Colonic mucosa (tissue), 4 donors: ENCODE measurements at places on chromosomes 5 and 9. TPM values are rescaled to one million over a fixed set of nuclear protein-coding genes. Genes with fewer than 3 reads are reported as not detected.

GRCh38 chr5:115531787-115532367 lies 12.7 kb downstream of the FEM1C start:
- H3K4me3 ChIP-seq = no peak overlapping the region
- no peaks in the 10 kb centered on the region for H3K27me3 ChIP-seq
- DNase-seq = no peak
- H3K27ac ChIP-seq = peak overlapping the region; percentile 30
- H3K36me3 ChIP-seq = no peaks in the 10 kb centered on the region

- peak overlapping the region; percentile 50 for H3K4me3 ChIP-seq
- peaks cover 10% of the 10 kb centered on the region for H3K4me1 ChIP-seq
- H3K36me3 ChIP-seq = no peaks in the 10 kb centered on the region
- H3K27ac ChIP-seq = peak overlapping the region; percentile 95
- DNase-seq = peak; percentile 90
Observed at GRCh38 chr9:129482521-129483414, 138.1 kb downstream of the C9orf50 start.

- no peaks in the 10 kb centered on the region for H3K36me3 ChIP-seq
- H3K4me3 ChIP-seq = no peak overlapping the region
- no peaks in the 10 kb centered on the region for H3K27me3 ChIP-seq
- no peaks in the 10 kb centered on the region for H3K4me1 ChIP-seq
- DNase-seq = no peak
Observed at GRCh38 chr5:6118691-6119090, 259.7 kb downstream of the MED10 start.

DNA sequence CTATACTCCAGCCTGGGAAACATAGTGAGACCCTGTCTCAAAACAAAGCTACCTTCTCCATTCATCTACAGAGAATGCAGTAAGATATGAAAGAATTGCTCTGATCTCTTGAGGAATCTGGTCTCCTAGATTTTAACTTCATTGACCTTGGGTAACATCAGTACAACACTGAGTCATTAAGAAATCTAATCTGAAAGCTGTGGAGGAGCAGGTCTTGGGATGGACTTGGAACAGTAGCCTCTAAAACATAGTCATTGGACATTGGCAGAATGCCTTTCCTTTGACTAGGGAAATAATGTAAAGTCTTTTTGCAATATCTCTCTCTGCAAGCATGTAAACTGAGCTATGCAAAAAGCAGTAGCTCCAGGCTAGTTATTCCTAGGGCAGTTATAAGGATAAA lies 58.1 kb downstream of the KCNN2 start:
- H3K27ac ChIP-seq = no peak overlapping the region
- no peaks in the 10 kb centered on the region for H3K27me3 ChIP-seq
- no peaks in the 10 kb centered on the region for H3K4me1 ChIP-seq
- no peak overlapping the region for H3K4me3 ChIP-seq
- no peak for DNase-seq
- H3K36me3 ChIP-seq = no peaks in the 10 kb centered on the region

- no peak for DNase-seq
- no peaks in the 10 kb centered on the region for H3K4me1 ChIP-seq
- H3K4me3 ChIP-seq = no peak overlapping the region
- H3K27me3 ChIP-seq = no peaks in the 10 kb centered on the region
Observed at GRCh38 chr5:151144922-151145321, 12.7 kb downstream of the ANXA6 start.

The SLC36A1 gene
- 20.2 TPM for total RNA-seq

DNA sequence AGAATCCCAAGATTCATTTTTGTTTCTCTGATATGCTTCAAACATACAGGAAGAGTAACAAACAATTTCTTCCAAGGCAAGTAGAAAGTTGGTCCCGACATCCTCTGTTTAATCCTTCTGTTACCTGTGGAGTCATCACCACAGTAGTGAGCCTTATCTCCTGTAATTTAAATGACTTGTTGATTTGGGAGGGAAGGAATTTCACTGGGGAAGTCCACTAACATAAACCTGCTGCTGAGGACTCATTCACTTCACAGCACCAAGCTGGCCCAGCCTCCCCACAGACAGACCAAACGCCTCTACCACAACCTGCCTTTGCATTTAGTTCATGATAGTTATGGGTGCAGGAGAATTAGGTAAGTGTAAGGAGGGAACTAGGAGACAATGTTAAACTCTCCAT lies 63.2 kb downstream of the PRKACG start:
- H3K27me3 ChIP-seq = no peaks in the 10 kb centered on the region
- no peaks in the 10 kb centered on the region for H3K4me1 ChIP-seq
- no peak overlapping the region for H3K4me3 ChIP-seq
- H3K27ac ChIP-seq = no peak overlapping the region

The COL15A1 gene
- total RNA-seq = 6.0 TPM

GRCh38 chr5:57937501-57938173 lies 455.0 kb upstream of the ACTBL2 start:
- no peaks in the 10 kb centered on the region for H3K4me1 ChIP-seq
- H3K4me3 ChIP-seq = no peak overlapping the region
- H3K27ac ChIP-seq = no peak overlapping the region
- DNase-seq = no peak

- H3K27me3 ChIP-seq = no peaks in the 10 kb centered on the region
- no peaks in the 10 kb centered on the region for H3K4me1 ChIP-seq
- DNase-seq = no peak
- no peaks in the 10 kb centered on the region for H3K36me3 ChIP-seq
- no peak overlapping the region for H3K27ac ChIP-seq
Observed at GRCh38 chr9:123191680-123192079, 76.7 kb downstream of the STRBP start.

DNA sequence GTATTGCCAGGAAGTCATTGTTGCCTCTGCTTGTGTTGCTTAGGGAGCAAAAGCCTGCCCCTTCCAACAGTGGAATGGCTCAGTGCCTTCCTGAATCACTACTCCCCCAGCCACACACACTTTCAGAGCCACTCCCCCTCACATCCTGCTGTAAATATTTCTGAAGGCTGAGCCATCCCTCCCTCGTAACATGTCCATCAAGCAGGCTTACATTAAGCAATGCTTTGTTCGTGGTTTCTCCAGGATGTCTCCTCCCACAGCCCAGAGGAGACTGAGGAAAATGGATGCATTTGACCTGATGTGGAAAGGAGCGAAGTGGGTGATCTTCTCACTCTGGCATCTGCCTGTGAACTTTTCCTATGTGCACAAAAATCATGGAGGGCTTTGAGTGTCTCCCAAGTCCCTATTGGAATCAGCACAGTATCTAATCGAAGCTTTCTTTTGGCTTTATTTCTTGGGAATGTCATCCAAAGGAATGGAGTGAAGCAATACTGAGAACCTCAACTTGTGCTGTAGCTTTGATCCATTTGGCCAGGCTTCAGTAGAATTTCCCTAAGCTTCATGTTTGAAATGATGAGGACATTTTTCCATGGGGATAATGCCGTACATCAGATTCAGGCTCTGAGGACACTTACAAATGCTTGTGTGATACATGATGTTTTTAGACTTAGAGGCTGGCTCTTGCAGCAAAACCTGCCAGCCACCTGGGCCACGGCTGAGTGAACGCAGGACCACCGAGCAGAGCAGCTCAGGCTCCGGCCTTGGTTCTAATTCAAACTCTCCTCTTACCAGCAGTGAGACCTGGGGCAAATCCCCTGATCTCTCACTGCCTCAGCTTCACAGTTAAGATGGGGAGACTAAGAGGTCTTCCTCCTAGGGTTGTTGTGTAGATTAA lies 389.1 kb downstream of the ENC1 start:
- no peaks in the 10 kb centered on the region for H3K27me3 ChIP-seq
- peak; percentile 33 for DNase-seq
- no peaks in the 10 kb centered on the region for H3K36me3 ChIP-seq
- no peak overlapping the region for H3K4me3 ChIP-seq
- no peaks in the 10 kb centered on the region for H3K4me1 ChIP-seq

GRCh38 chr9:99210572-99210971 lies 11.2 kb downstream of the ALG2 start:
- no peaks in the 10 kb centered on the region for H3K4me1 ChIP-seq
- H3K27me3 ChIP-seq = no peaks in the 10 kb centered on the region
- no peaks in the 10 kb centered on the region for H3K36me3 ChIP-seq
- H3K4me3 ChIP-seq = no peak overlapping the region
- no peak overlapping the region for H3K27ac ChIP-seq

DNA sequence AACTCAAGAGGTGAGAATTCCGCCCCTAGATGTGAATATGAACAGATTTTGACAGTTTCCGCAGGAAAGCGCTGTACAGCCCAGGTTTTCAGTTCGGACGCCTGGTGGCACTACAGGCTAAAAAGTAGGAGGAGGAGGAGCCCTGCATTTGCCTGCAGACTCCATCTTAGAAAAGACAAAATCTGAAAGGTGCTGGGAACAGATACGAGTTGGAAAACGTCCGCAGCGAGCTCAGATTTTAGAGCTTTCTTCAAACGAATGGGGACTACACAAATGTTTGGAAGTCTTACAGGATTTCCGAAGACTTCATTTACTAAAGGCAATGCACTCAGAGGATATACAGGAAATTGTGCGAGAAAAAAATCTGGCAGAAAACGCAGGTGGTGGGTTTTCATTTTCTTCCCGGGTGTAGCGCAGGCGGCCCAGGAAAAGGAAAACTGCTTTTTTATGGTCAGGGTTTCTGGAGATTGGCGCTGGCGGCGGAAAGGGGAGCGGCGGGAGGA lies 9.9 kb upstream of the PCDHB2 start:
- no peak overlapping the region for H3K27ac ChIP-seq
- no peak for DNase-seq
- no peaks in the 10 kb centered on the region for H3K27me3 ChIP-seq
- H3K36me3 ChIP-seq = no peaks in the 10 kb centered on the region

- no peak for DNase-seq
- no peaks in the 10 kb centered on the region for H3K27me3 ChIP-seq
- no peaks in the 10 kb centered on the region for H3K36me3 ChIP-seq
- H3K4me1 ChIP-seq = no peaks in the 10 kb centered on the region
- no peak overlapping the region for H3K4me3 ChIP-seq
Observed at GRCh38 chr5:116564756-116565490, 9.7 kb downstream of the SEMA6A start.

- no peak overlapping the region for H3K4me3 ChIP-seq
Observed at GRCh38 chr9:36328798-36329411, 70.7 kb upstream of the GNE start.

The BTNL3 gene
- 38.0 TPM for total RNA-seq

The IL13 gene
- not detected for total RNA-seq

The PLAC8L1 gene
- not detected for total RNA-seq

- no peak overlapping the region for H3K27ac ChIP-seq
- no peaks in the 10 kb centered on the region for H3K36me3 ChIP-seq
- H3K27me3 ChIP-seq = no peaks in the 10 kb centered on the region
- no peak overlapping the region for H3K4me3 ChIP-seq
Observed at GRCh38 chr5:88895681-88896501, 12.9 kb upstream of the MEF2C start.

- no peaks in the 10 kb centered on the region for H3K27me3 ChIP-seq
- no peak overlapping the region for H3K27ac ChIP-seq
- peaks cover 3% of the 10 kb centered on the region for H3K4me1 ChIP-seq
- H3K36me3 ChIP-seq = no peaks in the 10 kb centered on the region
Observed at GRCh38 chr9:133050781-133051180, 11.0 kb upstream of the CEL start.

The NSUN2 gene
- 46.9 TPM for total RNA-seq

The SUSD3 gene
- total RNA-seq = 1.6 TPM

- H3K27me3 ChIP-seq = no peaks in the 10 kb centered on the region
- no peak overlapping the region for H3K4me3 ChIP-seq
- H3K4me1 ChIP-seq = no peaks in the 10 kb centered on the region
- DNase-seq = no peak
Observed at GRCh38 chr5:180034564-180034963, 37.0 kb downstream of the RNF130 start.

GRCh38 chr9:97703437-97704344 lies 6.6 kb upstream of the XPA start:
- no peaks in the 10 kb centered on the region for H3K36me3 ChIP-seq
- H3K27ac ChIP-seq = no peak overlapping the region
- H3K27me3 ChIP-seq = no peaks in the 10 kb centered on the region
- no peak for DNase-seq
- no peak overlapping the region for H3K4me3 ChIP-seq
- H3K4me1 ChIP-seq = no peaks in the 10 kb centered on the region

DNA sequence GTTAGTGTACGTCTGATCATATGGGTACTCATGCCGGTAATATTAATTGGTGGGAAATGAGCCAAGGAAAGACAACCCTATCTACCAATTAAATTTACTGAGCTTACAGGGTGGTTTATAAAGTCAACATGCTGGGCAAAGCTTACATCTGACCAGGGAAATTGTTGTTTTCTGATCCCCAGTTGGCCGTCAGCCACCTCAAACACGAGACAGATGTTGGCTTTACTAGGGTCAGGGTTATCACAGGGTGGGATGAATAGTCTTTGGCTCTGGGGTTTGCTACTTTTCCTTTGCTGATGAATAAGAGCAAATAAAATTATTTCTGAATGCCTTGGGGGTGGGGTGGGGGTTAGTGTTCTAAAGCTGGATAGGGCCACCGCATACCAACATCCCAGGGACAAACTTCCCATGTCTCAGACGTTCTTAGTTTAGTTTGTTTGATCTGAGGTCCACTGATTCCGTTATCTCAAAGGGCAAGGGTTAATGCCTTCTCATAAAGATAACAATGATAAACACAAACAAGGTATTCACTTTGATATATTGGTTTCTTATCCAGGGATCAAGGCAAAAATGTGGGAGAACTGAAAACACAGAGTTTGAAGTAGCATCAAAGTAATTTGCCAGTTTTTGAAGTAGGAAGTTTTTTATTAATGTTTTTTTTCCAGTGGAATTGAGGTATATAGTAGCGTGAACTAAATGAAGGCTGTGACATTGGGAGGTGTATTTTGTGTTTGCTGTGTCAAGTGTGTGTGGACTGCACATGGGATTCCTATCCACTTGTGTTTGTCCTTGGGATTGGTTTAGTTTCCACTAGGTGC lies 109.1 kb upstream of the RPS23 start:
- no peak overlapping the region for H3K27ac ChIP-seq
- H3K27me3 ChIP-seq = no peaks in the 10 kb centered on the region
- H3K4me1 ChIP-seq = no peaks in the 10 kb centered on the region
- DNase-seq = no peak
- H3K36me3 ChIP-seq = no peaks in the 10 kb centered on the region

- no peak overlapping the region for H3K4me3 ChIP-seq
- H3K27me3 ChIP-seq = no peaks in the 10 kb centered on the region
- DNase-seq = no peak
- H3K4me1 ChIP-seq = no peaks in the 10 kb centered on the region
Observed at GRCh38 chr5:11396917-11397316, 507.3 kb downstream of the CTNND2 start.

The TNFSF8 gene
- 0.91 TPM for total RNA-seq

The RETREG1 gene
- 49.9 TPM for total RNA-seq
